GOT3 (cell line): ENCODE measurements at places on chromosomes 2 and 18.

DNA sequence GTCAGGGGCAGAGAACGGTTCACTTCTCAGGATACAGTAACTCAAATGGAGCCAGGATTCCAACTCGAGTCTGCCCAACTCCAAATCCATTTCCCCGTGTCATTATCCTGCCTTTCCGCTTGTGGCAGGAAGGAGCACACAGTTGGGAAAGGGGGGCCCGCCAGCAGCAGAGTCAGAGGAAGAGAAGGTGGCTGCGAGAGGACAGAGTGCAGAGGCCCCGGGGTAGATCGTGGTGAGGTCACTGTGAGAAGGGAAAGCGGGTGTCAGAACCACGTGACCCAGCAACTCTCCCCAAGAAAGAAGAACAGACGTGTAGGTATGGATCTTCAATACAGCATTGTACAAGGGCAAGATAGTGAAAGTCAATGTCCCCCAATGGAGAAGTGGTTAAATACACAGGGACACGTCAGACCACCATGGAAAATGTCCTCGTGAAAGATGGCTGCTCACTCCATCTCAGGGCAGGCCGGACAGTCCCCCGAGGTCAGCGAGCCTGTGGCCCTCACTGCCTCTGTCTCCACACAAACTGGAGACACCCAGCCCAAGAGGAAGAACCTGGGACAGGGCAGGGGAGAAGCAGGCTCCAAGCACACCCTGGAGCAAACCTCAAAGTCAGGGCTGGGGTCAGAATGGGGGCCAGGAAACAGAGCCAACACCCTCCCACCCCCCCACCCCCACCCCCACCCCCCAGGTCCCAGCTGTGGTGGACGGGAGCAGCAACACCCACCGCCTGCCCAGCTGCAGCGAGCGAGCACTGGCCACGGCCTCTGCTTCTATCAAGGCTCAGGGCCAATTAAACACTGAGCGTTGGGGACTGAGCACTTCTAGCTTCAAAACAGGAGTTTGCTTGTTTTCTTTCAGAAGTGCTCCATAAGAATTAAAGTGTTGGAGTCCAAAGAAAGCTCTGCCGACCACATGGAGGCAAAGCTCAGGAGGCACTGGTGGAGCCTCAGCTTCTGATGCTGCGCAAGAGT is 92.7 kb downstream of the EIPR1 start:
- no peak for DNase-seq

GRCh38 chr2:110864731-110865130 is 132.4 kb downstream of the ACOXL start:
- DNase-seq: no peak

DNA sequence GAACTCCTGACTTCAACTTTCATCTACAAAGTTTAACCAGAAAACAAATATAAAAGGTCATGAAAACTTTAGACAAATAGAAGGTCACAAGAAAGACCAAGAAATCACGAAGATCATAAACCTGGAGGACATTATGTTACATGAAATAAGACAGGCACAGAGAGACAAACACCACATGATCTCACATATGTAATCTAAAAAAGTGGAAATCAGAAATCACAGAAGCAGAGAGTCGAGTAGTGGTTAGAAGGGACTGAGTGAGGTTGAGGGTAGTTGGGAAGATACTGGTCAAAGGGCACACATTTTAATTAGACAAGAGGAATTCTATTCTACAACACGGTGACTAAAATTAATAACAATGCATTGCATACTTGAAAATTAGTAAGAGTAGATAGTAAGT is 1.4 kb downstream of the GCFC2 start:
- no peak for DNase-seq

DNA sequence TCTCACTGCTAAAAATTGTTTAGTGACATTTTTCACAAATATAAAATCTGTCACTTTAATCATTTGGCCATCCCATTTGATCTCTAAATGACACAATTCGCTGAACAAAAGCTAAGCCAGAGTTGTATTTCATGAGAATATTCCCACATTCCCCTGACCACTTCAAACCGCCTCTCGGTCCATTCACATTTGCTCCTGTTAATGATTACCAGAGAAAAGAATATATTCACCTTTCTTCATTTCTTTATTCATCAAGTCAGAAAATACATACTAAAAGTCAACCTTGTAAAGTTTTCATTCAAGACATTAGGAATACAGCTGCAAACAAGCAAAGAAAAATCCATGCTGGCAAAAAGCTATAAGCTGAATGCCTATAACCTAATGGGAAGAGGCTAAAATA is 225.5 kb downstream of the DOK6 start:
- DNase-seq: no peak

DNA sequence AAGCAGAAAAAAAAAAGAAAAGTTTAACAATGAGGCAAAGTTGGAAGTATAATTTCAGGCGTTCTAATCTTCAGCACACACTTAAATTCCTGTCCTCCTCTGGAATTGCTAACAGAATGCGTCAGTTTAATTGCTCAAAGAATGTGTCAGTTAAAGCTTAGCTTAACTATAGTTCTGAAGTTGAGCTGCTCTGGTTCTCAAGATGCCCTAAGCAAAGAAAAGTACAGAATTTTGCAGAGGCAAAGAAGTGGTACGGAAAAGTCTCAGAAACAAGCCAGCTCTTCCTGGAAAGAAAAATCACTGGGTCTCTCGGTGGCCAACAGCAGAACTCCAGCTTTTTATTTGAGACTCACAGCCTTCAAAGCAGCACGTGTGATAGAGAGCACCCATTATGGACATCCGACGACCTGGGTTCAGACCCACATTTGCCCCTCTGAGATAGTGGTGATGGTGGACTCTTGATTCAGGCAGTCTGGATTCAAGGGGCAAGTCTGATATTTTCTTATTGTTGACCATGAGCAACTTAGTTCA is 22.2 kb upstream of the MYO3B start:
- no peak for DNase-seq

DNA sequence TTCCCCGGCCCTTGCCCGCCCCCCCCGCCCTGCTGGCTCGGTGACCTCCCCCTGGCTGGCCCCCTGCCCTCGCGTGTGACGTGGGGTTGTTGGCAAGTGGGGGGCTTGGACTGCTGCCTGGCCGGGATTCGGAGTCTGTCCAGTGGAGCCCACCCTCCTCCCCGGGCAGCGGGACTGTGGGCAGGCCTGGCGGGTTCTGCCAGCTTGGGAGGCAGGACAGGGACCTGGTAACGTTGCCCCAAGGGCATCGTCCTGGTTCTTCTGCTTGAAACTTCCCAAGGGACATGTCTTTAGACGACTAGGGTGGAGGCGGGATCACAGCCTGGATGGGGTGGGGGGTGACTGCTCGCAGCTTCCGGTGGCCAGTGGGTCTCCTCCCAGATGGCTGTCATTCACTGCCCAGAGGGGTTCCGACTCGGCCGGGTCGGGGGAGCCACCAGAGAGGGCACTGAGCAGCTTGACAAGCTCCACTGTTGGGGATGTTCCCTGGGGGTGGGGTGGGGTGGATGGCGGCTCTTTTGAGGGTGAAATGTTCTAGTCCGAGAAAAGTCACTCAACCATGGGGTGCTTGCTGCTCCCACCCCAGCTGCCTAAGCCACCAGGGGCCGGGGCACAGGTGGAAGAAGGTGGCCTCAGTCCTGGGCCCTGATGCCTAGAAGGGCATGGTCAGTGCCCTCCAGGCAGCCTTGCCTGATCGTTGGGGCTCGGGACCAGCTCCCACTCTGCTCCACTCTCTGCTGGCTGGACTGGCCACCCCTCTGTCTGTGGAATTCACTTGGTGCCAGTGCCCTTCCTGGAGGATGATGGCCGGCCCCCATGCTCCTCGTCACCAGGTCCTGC is 4.3 kb upstream of the HS6ST1 start:
- no peak for DNase-seq

DNA sequence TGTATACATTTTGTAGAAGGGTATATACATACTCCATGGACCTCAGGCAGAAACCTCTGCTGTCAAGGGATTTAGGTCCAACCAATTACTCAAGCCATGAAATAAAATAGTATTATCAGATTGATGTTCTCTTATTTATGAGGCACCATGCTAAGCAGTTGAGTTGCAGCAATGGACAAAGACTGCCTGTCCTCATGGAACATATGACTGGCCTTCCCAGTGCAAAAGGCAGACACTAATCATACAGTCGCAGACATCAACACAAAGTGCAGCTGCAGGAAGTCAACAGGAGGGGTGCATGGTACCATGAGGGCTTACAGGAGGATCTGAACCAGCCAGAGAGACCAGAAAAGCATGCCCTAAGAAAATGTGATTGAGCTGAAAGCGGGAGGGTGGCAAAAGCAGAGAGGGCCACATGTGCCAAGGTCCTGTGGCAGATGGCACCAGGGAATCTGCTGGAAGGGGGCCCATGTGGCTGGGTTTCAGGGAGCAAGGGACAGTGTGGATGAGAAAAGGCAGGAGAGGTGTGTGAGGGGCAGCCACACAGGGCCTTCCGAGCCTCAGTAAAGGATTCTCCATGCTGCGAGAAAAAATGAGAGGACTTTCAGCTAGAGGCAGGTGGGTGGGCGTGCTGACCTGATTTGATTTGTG is 61.4 kb upstream of the RNF152 start:
- no peak for DNase-seq
